ENCODE measurements at places on chromosomes 3 and 15.

- DNase-seq: no peak
These were observed 31.6 kb downstream of the ZDHHC19 start for GRCh38 chr3:196179380-196180308.

- no peak for DNase-seq
These were observed 33.1 kb upstream of the SEMA3F start for GRCh38 chr3:50122071-50122470.

DNA sequence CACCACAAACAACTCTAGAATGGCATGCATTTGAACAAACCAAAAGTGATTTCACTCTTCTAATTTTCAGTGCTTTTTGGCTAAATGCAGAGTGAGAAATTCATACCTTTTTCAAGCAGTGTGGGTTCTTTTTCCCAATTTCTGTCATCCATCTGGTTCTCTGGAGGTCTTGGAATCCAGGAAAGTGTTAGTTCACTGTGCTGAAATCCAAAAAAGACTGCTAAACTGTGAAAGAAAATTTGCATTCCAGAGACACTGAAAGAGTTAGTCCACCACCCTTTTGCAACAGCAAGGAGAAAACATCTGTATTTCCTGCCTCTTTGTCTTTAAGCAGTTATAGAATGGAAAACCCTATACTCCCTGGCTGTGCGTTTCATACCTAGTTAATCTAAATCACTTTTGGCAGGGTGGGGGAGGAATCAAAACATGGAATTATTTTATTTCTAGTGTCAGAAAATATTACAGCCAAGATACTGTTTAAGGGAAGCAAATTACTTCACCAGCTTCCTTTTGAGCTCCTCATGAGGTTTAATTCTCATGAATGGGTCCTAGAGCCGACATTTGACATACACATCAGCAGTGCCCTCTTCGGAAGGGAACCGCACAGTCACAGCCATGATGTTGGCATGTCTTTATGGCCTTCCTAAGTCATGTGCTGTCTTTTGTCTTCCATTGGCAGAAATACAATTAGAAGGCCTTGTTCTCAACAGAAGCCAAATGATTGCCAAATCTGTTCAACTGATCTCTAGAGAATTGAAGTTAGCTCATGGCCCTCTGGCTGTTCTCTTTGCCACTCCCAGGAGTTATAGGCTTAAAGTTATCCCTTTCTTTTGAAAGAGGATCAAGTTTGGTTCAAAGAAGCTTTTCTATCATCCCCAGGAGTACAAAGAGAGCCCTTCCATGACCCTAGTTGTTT is 317.7 kb upstream of the TPRG1 start:
- DNase-seq: no peak

DNA sequence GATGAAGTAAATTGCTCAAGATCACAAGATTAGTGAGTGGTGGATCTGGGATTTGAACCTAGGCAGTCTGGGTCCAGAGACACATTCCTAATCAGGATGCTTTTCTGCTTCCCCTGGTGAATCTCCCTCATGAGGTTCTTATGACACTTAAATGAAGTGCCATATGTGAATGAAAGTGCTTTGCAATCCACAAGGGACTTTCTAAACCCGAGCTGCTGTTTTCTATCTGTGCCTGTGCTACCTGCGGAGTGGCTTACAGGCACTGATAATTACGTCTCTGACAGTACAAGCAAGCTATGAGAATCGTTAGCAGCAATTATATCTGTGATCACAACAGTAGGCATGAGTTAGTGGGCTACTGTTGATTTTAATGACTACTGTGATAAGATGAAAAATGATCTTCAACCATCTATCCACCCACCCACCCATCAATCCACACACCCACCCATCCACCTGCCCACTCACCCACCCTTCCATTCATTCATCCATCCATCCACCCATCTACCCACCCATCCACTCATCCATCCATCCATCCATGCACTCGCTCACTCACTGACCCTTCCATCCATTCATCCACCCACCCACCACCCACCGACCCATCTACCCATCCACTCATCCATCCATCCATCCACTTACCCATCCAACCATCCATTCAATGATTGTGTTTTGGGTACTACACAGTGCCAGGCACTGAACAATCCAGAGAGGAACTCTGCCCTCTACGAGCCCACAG is 51.8 kb downstream of the ATP2B2 start:
- DNase-seq: no peak

DNA sequence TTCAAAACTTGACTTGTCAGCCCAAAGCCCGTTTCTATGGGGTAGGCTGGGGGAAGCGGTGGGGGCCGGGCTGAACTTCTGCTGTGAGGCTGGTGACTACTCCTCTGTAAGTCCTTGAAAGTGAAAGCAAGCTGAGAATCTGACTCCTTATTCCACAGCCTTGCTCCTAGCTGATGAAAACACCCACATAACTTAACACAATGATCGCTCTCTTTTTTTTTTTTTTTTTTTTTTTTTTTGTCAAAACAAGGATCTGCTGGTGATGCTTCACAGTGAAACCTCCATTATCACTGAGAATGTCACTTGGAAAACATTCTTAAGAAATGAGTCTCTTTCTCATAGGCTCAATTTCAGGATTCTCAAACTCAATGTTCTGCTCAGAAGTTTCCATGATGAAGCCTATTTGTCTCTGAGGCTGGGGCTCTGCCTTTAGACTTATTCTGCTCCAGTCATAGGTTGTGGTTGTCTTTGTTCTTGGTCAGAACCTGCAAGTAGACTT is 31.4 kb upstream of the TKT start:
- no peak for DNase-seq

GRCh38 chr15:84914351-84914750 is 29.9 kb downstream of the SLC28A1 start:
- no peak for DNase-seq

DNA sequence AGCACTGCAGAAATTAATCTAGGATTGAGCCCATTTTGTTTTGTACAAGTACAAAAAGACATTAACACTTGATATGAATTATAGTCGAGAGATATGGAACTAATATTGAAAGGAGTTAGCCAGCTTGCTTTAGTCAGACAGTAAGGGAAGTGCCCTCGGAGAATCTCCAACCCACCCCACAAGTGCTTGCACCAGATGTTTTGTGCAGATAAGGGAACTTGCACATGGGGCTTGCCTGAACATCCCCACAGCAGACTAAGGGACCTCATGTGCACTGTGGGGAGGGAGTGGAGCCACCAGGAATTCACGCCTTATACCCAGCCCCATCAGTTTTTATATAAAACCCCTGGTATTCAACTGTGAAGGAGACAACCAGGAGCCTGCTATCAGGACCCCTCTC is 122.3 kb downstream of the EFHB start:
- no peak for DNase-seq

- DNase-seq: no peak
These were observed 16.4 kb downstream of the CLK3 start for GRCh38 chr15:74631935-74632560.

DNA sequence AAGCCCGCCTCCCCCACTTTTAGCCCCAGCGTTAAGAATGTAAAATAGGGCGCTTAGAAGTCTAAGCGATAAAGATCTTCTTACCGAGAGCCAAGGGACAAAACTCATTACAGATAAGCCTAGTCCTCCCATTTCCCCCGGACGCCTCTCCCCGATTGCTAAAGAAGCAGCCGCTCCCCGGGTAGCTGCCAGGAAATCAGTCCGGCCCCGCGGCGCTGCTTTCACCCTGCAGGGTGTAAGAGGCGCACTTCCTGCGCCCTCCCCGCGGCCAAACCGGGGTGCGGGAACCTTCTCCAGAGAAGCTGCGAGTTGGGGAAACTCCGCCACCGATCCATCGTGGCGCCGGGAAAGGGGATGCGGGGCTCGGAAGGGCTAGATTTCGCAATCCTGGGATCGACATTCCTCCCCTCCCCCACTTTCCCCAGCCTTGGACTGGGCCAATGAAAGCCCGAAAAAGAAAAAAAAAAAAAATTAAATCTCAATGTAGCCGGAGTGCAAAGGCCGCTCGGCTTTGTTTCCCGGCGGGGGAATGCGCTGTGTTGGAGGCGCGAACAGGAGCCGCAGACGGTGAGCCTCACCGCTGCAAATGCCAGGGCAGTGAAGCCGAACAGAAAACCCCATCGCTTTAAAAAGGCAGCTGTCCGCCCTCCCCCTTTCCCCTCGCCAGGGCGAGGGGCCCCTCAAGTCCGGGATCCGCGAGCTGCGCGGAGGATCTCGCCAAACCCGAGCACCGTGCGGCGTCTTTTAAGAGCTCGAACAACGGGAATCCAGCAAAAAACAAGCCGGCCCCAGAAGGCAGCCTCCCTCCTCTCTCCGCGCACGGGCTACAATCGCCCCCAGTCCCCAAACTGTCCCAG is 626 bp upstream of the PTPRG start:
- peak; percentile 81 for DNase-seq

- no peak for DNase-seq
These were observed 8.1 kb upstream of the MINDY4B start for GRCh38 chr3:150913133-150913922.

GRCh38 chr3:111735243-111735758 is 123.8 kb upstream of the PHLDB2 start:
- DNase-seq: no peak

DNA sequence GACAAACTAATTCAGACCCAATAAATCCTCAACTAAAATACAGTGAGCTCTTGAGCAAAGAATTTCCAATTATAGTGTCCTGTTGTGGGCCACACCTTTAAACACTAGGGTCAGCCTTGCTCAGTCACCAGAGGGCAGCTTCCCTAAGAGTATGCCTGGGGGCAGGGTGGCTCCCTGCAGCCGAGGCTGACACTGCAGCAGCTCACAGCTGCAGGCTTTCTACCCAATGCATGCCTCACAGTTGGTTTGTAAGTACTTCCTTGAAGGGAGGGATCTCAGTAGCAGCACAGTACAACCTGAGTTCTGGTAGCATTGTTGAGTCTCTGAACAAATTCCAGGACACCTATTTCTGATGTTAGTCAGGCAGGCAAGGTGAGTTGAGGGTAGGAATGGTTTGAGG is 335.6 kb downstream of the TUSC7 start:
- no peak for DNase-seq

DNA sequence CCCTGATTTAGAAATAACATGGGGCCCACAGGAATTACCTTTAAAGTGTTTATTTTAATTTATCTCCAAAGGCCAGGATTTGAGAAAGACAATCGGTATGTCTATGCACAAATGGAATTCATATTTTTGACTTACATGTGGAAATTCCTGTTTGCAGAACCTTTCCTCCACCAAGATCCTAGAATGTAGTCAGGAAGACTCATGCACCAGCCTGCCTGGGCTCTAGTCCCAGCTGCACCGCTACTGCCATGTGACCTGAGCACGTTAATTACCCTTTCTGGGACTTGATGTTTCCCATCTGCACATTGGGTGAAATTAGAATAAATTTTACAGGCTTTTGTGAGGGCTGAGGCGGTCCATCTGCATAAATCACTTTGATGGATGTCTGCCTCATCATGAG is 194.2 kb downstream of the ATP10A start:
- no peak for DNase-seq

GRCh38 chr3:20878691-20879090 is 692.7 kb upstream of the SGO1 start:
- DNase-seq: no peak

DNA sequence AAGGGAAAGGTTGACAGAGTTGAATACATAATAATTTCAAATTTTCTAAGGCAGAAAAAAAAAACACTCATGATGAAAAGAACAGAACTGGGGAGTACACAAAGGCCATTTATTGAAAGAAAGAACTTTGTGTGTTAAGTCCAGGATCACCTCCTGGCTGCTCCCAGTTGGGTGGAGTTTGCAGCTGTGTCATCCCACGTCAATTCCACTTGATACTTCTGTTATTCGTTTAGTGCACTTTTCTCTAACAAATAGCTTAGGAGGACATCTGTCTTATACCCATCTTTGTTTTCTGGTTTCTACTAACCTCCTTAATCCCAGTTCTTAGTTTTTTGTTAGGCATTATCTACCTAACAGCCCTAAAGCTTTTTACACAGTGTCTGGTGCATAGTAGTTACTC is 44.7 kb downstream of the SGO1 start:
- DNase-seq: no peak

DNA sequence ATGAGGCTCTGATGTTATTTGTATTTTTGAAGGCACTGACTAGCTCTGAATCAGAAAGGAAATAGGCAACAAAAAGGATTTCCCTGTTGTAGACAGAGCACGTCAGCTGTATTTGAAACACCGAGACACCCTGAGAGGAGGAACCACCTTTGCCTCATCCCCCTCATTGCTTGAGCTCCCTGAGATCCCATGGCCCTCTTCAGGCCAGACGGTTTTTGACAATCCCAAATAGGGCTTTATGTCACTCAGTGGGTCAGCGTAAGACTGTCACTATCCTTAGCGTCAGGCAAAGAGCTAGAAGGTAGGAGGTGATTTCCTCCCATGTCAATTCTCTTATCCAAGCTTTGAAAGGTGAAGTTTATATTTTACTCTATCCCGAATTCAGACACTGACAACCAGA is 254.3 kb downstream of the ZNF621 start:
- DNase-seq: no peak

- DNase-seq: no peak
These were observed 80.1 kb upstream of the TSC22D2 start for GRCh38 chr3:150327678-150328653.

DNA sequence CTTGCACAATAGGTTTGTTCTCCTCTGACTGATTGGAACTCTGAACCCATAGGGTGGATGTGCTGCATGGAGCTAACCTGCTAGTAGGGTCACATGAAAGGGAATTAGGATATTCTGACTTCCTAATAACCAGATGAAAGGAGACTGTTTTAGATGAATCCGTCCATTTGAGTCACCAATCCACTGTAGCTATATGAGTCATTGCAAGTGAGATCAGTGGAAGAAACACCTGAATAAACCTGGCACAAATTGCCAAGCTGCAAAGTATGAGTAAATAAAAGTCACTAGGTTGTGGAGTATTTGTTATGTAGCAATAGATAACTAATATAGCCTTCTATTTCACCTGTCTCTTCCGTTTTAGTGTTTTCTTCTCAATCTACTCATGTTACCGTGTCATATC is 584.4 kb downstream of the PDCD6IP start:
- DNase-seq: no peak

GRCh38 chr15:86063356-86064095 is 16.1 kb upstream of the AGBL1 start:
- no peak for DNase-seq

GRCh38 chr3:42638339-42638842 is 15.1 kb upstream of the ZBTB47 start:
- no peak for DNase-seq

- no peak for DNase-seq
These were observed 1.2 kb downstream of the TLNRD1 start for GRCh38 chr15:81002009-81002330.

Data from left renal pelvis (tissue), 4 donors.